Hindlimb muscle (tissue), 1 donor: ENCODE measurements at places on chromosomes 1 and 21. TPM values are rescaled to one million over a fixed set of nuclear protein-coding genes. Genes with fewer than 3 reads are reported as not detected.

The PROX1 gene
- polyA plus RNA-seq: 10.7 TPM

DNA sequence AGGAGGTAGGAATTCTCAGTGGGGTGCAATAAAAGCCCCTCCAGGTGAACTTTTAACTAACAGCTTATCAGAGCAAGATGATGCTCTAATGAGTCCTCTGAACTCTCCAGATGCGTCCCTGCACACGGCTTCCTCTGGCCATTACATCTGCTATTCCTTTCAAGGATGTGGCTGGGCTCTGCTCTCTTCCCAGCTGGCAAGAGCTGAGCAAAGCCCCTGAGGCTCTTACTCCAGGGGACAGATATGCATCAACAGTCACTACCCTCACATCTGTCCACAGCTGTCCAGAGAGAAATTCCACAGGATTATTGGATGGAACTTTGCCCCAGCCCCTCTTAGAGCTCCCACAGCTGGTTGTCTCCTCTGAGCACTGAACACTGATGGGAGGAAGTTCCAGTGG lies 267.8 kb downstream of the C1orf94 start:
- no peak for DNase-seq

- no peak for DNase-seq
Measured at GRCh38 chr1:164617377-164618201, 58.6 kb downstream of the PBX1 start.

- peak; percentile 47 for DNase-seq
Measured at GRCh38 chr1:209675565-209676154, 448 bp downstream of the G0S2 start.

The SMIM1 gene
- polyA plus RNA-seq: 5.7 TPM

DNA sequence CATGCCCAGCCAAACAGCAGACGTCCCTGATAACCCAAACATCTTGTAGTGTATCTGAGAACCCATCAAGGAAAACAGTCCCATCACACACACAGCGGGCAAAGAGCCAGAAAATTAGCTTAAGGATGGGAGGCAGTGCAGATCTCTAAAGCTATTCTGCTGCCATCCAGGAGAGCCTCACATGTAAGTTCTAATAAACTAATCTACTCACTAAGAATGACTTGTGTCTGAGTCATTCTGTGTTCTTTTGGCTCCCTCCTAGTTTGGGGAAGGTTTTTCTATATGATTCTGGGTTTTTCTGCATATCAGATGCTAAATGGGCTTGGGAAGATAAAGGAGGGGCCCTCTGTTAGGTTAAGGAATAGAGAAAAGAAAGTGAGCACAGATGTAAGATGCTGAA lies 162.8 kb downstream of the HUNK start:
- DNase-seq: no peak
